ENCODE measurements at places on chromosomes 11 and 22. TPM values are rescaled to one million over a fixed set of nuclear protein-coding genes. Genes with fewer than 3 reads are reported as not detected.
A peak's percentile ranks its signal among the peaks of the same experiment; 100 is the strongest.

DNA sequence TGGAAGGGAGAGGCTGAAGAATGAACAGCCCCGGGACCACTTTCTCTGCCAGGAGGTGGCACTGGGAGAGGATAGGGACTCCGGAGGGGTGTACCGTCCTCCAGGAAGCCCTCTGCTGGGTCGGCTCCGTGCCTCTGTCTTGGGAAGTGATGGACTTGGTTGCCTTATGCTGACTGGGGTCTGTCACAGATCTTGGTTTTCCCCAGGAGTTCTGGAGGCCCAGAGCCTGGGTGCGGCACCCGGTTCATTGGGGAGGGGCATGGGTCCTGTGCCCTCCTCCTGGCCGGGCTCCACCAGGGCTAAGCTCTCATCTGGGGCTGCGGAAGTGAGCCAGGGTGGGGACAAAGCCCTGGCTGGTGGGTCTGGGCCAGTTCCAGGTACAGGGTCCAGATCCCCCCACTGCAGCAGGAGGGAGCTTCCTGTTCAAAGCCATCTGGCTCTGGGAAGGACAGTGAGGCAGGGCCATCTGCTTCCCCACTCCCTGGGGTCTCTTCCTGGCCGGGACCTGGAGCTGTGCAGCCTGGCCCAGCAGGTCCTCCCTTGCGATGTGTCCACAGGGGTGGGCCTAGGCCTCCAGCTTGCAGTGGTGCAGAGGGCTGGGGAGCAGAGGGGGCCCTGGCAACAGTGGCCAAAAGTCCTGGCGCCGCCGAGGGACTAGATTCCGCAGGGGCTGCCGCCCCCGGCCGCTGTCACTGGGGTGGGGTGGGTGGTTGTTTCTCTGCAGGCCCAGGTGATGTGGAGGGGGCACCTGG, 1.1 kb upstream of the AP2A2 start:
- DNase-seq = no peak

Gene OR8K3
- total RNA-seq = not detected

Gene MCAT
- total RNA-seq = 18.0 TPM

- no peak for DNase-seq
These were observed 134.1 kb downstream of the SLC17A6 start for GRCh38 chr11:22472306-22472705.

GRCh38 chr11:3000032-3000961, 8.2 kb upstream of the NAP1L4 start:
- peak; percentile 83 for DNase-seq

GRCh38 chr11:6206456-6207180, 1.3 kb downstream of the C11orf42 start:
- no peak for DNase-seq

- no peak for DNase-seq
These were observed 50.2 kb downstream of the PC start for GRCh38 chr11:66907751-66908630.

DNA sequence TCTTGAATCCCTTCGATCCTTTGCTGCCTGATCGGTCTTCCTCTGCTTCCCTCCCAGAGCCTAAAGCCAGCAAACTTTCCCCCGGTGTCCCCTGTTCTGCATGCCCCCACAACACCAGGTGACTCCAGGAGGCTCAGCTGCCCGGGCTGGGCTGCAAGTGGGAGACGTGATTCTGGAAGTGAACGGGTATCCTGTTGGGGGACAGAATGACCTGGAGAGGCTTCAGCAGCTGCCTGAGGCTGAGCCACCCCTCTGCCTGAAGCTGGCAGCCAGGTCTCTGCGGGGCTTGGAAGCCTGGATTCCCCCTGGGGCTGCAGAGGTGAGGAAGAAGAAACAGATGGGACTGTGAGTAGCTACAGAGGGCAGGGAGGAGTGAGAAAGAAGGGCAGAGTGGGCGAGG, 3.6 kb downstream of the NHERF4 start:
- no peak for DNase-seq
